SIG-M5 (cell line): ENCODE measurements at places on chromosomes 16 and 17.

DNA sequence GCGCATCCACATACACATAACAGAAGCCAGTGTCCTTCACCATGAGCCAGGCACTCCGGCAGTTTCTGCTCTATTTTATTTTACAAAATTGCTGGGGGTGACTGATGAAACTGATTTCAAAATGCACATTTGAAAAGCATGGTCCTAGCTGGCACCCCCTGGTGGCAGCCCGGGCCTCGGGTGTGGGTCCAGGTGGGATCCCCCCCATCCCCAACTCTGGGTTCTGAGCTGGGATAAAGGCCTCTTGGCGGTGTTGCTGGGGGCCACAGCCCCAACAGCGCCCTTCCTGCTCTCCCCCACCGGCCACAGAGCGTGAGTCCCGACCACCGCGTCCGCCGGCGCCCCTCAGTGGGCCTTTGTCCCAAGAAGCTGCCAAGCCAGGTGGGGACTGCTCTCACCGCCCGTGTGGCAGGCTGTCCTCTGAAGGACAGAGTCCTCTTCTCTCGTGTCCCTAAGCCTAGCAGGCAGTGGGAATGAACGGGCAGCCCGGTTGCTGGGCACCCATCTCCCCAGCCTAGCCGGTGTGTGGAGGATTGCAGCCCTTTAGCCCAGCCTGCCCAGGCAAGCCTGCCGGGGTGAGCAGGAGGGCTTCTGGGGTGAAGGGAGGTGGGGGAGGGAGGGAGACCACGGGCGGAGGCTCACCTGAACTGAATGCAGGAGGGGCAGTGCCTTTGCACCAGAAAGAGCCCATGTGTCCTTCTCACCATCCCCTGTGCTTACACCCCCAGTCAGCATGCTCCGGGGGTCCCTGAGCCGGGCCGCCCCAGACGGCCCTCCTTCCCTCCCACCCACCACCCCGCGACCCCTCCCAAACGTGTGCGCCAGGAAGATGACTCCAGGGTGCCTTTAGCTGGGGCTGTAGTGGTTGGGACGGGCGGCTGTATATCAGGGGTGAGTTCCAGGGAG lies 898 bp downstream of the SNAI3 start:
- DNase-seq: no peak

DNA sequence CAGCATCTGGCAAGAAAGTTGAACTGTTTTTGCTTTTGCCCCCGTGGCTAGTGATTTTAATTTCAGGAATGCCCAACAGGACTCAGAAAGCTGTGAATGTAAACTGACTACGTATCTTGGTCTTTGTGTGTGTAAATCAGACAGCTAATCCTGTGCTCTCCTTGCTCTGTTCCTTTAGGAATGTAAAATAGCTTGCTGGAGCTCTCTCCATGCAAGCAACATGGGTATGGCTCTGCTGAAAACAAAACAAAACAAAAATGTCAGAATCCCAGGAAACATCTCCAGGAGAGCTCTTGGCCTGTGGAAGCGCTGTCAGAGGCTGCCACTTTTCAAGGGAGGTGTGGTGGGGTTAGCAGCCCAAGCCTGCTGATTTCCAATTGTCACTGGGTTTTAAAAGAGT lies 161.8 kb upstream of the NOG start:
- no peak for DNase-seq

GRCh38 chr17:65523411-65523810 lies 38.0 kb downstream of the AXIN2 start:
- no peak for DNase-seq

GRCh38 chr16:1744338-1744840 lies 27.0 kb downstream of the NME3 start:
- DNase-seq: no peak

DNA sequence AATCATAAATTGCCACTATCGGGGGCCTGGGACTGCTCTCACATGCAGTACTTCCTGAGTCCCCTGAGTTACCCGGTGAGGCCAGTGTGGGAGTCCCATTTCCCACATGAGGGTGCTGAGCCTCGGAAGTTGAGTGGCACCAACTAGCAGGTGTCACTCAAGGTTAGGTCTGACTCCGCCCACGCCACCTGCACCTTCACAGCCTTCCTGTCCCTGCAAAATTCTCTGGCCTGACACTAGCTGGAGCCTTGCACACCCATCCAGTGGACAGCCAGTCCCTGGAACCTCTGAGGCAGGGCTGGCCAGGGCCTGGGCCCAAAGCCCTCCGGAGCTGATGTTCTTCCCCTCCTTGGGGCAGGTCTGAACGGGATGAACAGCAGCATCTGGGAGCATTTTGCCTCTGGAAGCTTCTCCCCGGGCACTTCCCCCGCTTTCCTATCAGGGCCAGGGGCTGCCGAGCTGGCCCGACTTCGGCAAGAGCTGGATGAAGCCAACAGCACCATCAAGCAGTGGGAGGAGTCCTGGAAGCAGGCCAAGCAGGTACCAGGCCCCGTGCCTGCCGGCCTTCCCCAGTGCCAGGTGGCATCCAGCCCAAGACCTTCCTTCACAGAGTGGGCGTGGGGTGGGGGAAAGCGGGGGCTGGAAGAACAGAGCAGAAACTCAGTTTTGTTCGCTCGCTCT lies 21.9 kb downstream of the UNC13D start:
- DNase-seq: no peak

DNA sequence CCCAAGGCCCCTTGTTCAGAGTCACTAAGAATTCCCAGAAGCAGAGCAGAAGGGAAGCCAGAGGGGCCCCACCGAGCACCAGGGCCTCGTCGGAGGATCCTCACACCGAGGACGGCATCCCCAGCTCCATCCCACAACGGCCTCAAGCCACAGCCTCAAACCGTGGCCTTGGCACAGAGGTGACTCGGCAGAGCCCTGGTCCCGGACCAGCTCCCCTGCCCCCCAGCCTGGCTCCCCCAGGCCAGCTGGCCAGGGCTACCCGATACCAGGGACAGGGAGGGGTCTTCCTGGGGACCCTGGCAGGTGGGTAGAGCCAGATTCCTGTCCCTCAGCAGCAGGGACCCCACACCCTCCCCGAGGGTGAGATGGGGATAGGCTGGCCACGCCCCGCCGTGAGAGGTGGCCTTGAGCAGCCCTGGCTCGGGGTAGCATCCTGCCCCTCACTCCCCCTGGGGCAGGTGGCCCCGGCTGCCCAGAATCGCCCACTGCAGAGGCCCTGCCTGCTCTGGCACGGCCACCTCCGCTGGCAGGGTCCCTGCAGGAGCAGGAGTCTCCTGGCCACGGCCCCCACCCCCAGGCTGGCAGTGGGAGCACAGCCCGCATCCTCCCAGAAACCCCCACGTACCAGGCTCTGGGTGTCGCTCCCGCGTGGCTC lies 5.6 kb upstream of the PVALEF start:
- no peak for DNase-seq

GRCh38 chr17:21360048-21360447 lies 16.1 kb upstream of the KCNJ12 start:
- DNase-seq: no peak

GRCh38 chr16:53198933-53199332 lies 144.1 kb downstream of the CHD9 start:
- DNase-seq: no peak

- DNase-seq: no peak
These were observed 646 bp downstream of the KIF22 start for GRCh38 chr16:29790949-29791844.

DNA sequence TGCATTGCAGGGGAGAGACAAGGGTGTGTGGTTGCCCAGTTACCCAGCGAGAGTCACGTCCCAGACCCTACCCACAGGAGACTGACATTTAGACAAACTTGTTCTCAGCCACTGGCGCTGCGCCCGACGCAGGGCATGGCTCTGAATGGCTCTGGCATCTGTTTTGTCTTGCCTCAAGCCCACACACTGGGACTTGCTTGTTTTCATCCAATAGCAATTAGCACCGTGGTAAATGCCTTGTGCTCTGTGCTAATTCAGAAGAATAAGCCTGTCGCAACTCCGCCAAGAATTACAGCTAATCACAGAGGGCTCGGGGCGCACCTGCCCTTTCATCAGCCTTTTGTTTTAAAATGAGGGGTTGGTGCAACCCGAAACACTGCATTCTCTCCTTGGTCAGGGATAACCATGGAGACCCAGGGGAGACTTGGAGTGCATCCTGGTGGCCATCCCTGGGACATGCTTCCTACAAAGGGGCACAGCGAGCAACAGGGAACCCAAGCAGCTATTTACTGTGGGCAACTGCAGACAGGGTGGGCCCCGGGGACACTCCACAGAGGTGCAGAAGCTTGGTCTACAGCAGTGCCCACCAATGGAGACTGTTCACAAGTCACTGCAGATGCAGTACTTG lies 220.6 kb upstream of the ZFHX3 start:
- DNase-seq: no peak

DNA sequence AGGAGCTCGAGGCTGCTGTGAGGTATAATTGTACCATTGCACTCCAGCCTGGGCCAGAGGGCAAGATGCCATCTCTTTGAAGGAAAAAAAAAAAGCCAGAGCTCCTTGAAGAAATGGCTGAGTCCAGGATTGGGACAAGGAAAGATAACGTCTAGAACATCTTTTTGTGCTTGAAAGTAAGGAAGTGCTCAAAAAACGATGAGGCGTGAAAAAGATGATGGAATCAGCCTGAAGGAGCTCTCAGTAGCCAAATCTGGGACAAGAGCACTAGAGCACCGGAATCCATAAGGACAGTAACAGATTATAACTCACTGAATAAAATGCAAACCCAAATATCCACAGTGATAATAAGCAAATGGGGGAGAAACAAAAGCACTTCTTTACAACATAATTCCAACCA lies 22.1 kb downstream of the EFTUD2 start:
- DNase-seq: no peak

- no peak for DNase-seq
These were observed 7.1 kb downstream of the HAS3 start for GRCh38 chr16:69112285-69113129.

DNA sequence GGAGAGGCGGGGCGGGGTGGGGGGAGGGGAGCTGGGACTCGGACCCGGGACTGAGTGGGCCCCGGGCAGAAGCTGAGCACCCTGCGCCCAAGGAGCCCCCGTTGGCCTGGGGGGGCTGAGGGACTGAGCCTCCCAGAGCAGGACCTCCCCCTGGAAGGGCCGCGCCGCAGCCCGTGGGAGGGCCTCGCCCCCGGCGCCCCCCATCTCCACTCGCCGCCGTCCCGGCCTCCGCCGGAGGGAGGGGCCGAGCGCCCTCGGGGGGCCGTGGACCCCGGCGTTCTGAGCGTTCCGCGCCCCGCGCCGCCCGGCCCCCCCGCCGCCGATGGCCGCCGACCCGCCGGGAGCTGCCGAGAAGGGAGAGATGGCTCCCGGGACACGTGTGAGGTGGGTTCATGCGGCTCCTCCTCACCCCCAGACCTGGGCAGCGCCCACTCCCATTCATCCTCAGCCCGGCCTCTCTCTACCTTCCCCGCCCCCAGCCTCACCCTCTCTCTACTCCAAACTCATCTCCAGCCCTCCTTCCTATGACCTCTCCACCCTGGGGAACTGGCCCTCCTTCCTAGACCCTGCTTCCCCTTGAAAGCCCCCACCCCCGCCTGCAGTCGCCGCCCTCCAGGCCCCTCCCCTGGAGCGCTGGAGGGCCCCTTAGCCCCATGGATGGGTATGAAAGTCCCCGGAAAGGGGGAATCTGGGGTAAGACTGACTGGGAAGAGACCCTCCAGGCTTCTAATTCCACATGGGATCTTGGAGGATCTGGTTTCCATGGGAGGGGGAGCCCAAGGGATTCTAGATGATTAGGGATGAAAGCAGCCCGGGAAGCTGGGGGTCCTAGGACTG lies 922 bp downstream of the FBXL19 start:
- no peak for DNase-seq

- DNase-seq: no peak
These were observed 27.8 kb downstream of the TMEM204 start for GRCh38 chr16:1561266-1561665.

GRCh38 chr16:3173892-3174617 lies 13.9 kb upstream of the OR1F1 start:
- DNase-seq: no peak

GRCh38 chr17:50372222-50372757 lies 694 bp downstream of the MRPL27 start:
- DNase-seq: no peak

DNA sequence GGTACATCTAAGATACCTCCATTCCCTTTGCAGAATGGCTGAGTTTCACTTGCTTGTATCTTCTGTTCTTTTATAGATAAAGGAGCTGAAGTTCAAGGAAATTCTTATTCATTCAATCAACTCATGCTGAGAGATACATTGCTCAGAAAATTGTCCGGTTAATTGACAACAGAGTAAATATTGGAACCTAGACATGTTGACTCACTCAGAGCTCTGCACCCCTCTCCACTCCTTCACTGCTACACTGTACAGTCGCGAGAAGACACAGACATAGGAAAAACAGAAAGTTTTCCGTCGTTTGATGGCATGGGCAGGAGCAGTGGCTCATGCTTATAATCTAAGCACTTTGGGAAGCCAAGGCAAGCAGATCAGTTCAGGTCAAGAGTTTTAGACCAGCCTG lies 690.5 kb upstream of the SOX9 start:
- no peak for DNase-seq

DNA sequence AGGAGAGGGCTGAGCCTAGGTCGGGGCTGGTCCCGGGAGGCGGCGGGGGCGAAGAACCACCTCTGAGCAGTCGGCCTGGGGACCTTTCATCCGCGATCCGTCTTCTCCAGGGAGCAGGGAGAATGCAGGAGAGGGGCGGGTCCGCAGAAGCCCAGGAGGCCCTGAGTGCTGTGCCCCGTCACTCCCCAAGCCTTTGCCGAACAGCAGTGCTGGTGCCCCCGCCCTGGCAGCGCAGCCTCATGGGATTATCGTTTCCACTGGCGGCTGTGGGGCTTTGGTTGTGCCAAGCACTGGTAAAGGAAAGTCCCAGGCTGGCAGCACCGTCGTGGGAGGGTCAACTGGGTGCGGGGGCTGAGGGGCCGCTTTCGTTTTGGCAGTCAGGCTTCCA lies 631 bp downstream of the TBL3 start:
- DNase-seq: no peak

DNA sequence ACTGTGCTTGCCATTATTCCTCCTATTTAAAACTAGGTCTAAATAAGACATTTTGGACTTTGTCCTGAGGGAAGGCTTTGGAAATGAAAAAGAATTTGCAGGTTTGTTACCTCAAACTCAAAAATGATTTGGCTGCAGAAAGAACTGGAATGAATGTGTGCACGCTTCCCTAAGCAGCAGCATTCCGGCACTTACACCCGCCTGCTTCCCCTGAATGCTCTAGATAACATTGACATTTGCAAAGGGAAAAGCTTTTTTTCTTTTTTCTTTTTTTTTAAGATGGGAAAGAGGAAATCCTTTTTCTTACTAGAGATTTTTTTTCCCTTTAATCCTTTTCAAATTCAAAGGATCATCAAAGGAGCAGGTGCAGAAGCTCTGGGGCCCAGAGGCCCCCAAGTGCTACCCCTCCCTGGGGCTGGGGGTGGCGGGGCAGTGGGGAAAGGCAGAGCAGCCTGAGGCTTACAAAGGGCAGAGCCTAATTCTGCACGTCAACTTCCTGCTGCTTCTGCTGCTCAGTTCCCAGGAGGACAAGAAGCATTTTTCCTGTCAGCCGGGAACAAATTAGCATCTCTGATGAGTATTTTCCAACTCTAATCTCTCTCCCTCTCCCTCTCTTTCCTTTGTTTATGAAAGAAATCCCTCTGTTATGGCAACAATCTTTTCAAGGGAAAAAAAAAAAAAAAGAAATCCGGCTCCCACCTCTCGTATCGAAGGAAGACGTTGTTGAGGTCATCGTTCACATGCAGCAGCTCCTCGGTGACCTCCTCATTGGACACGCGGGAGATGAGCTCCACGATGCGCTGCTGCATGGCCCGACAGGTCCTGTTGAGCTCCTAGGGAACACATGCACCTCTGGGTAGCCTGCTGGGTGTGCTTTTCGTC lies 32.1 kb upstream of the SREBF1 start:
- no peak for DNase-seq
